ENCODE measurements at places on chromosomes 2 and 18.

GRCh38 chr2:136645236-136645828 lies 120.0 kb upstream of the THSD7B start:
- DNase-seq, result no peak

DNA sequence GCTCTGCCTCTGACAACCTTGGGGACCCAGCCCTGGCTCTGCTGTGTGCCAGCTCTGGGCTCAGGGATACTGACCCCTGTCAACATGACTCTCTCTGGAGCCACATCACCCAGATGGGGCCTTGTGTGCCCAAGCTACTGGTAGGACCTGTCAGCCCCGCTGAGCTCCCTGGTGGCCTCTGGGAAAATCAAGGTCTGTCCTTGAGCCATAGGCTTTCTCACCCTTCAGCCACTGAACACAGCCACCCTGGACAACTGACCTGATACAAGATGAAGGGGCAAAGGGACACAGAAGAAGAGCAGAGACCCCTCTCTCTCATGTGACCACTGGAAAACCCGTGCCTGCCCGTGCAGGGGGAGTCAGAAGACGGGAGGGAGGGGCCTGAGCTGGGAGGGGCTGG lies 7.8 kb downstream of the CCDC74A start:
- DNase-seq, result no peak

DNA sequence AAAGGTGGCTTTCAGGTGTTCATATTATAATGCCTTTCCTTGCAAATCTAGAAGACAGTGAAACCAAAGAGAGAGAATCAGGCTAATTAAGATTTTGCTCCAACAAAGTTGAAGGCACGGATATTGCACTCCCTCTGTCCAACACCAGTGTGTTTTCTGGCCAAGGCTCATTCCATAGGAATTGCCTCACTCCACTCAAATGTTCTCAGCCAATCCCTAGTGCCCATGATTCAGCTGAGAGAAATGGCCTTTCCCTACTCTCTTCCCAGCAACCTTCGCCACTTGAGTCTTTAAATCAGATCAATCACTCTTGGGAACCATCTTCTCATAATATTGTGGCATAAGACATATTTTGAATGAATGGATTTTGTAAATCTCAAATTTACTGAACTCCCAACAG lies 768.2 kb upstream of the ACVR2A start:
- no peak for DNase-seq

- no peak for DNase-seq
These were observed 127.7 kb upstream of the EPAS1 start for GRCh38 chr2:46169467-46169866.

GRCh38 chr2:203018181-203018580 lies 3.5 kb downstream of the NBEAL1 start:
- DNase-seq, result no peak

GRCh38 chr18:23135550-23136325 lies 453 bp downstream of the CABLES1 start:
- DNase-seq, result peak; percentile 6

DNA sequence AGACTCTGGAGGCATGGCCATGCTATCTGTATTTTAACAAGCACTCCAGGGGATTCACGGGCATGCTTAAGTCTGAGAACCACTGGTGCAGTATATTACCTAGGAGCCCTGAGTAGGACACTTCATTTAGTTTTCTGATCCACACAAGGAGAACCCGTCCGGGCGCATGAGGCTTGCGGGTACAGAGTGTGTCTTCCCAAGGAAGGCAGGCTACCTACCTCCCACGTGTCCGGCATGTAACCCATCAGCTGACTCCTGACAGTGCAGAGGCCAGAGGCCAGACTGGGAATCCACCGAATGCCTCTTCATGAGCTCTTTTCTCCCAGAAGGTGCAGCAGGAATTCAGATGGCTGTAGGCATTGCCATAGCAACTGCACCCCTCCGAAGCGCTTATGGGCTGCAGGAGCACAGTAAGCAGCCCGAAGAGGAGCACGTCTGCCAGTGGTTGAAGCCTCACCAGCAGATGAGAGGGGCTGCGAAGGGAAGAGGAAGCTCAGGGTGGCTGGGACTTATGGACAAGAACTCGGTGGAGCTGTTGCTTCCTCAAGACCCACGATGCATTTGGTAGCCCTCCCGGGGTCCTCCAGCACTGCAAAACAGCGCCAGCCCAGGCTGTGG lies 33.8 kb upstream of the DNMT3A start:
- no peak for DNase-seq

DNA sequence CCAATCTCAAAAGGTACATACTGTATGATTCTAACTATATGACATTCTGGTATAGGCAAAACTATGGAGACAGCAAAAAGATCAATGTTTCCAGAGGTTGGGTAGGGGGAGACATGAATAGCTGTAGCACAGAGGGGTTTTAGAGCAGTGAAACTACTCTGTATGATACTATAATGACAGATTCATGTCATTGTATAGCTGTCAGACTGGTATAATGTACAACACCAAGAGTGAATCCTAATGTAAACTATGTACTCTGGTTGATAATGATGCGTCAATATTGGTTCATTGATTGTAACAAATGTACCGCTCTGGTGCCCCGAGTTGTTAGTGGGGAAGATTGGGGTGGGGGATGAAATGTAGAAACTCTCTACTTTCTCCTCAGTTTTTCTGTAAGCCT lies 172.4 kb upstream of the SPOPL start:
- no peak for DNase-seq

DNA sequence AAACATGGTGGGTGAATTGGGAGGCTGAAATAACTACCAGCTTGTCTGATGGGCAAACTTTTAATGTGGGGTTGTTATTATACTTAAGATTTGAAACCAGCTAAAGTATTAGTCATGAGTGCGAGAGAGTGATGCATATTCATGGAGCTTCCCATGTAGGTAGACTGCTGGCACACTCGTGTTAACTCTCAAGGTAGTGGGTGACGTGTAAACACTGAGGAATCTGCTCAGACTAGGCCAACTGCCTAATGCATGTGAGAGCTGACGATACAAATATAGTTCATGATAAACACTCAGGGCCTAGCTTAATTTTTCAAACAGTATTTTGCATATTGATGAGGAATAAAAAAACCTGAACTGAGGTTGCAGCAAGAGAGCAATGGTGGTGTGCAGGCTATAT lies 1165.7 kb upstream of the PIK3C3 start:
- DNase-seq, result no peak

DNA sequence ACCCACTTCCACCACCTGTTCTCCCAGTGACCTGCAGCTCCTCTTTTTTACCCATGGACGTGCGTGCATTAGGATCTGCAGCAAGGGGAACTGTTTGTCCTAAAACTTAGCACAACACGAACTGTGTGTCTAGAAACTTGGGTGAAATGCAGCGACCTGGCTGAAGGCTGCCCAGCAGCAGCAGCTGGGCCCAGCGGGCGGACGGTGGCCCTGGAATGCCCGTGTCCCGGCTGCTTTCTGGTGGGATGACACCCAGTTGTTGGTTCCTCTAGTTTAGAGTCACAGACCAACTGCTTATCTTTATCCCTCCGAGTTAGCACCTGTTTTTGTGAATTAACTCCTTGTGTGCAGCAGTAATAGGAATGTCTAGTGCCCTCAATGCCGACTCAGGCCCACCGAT lies 61.9 kb upstream of the PXDN start:
- no peak for DNase-seq

- no peak for DNase-seq
These were observed 15.5 kb downstream of the CEP192 start for GRCh38 chr18:13006531-13007247.

GRCh38 chr2:135845997-135846396 lies 9.0 kb upstream of the LCT start:
- no peak for DNase-seq

DNA sequence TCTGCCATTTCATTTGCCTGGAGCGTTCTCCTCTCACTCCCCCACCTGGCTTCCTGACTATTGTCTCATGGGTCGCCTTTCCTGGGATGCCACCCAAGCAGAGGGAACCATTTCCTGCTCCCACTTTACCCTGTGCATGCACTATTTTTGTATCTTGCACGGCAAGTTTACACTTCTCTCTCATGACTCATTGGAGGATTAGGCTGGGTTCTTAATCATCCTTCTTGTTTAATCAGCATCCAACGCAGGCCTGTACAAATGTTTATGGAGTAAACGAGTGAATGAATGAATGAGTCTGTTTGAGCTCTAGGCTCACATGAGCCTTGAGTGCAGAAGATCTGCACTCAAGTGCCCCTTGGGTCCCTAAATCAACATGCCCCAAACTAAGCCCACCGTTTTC lies 3.8 kb upstream of the ARHGAP25 start:
- DNase-seq, result no peak

- DNase-seq, result no peak
These were observed 3.7 kb downstream of the CDC42EP3 start for GRCh38 chr2:37667704-37668103.

- no peak for DNase-seq
These were observed 21.4 kb upstream of the C1QL2 start for GRCh38 chr2:119179991-119180390.

Measured in activated CD4-positive, alpha-beta T cell treated with anti-CD3 and anti-CD28 coated beads, Interleukin-2, amount 50 U/mL, for 1 hour (primary cell).